ENCODE measurements at places on chromosomes 7 and 10.

DNA sequence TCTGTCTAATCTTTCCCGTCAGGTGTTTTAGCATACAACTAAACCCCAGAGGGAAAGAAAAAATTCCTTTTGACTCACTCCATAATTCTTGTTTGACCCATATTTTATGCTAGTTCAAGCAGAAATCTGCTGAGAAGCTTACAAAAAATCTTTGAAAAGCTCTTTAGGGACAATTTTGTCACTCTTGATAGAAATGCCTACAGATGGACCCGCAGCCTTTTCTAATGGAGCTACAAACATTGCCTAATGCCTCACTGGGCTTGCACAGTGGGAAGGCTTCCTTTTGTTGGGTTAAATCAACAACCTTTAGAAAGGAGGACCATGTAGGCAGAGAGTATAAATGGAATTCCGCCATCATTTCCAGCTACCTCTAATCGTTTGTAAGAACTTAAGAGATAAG is 344.5 kb downstream of the PCLO start:
- no peak for DNase-seq

GRCh38 chr10:58697691-58698090 is 185.0 kb downstream of the BICC1 start:
- DNase-seq: no peak

DNA sequence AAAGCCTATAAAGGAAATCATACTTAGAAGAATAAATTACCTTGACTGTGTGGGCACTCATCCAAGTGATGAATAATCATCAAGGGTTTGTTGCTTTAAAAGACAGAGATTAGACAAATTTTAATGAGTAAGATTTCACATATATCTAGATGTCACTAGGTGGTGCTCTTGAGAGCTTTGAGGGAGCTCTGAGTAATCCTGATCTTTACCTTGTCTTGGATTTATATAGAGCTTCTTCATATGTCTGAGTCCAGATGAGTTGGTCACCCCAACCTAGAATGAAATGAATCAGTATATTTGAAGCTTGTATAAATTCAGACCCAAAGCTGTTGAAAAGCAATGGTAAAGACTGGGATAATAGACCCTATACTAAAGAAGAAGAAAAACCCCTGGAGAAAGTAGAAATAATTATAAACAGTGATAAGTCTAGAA is 3.7 kb downstream of the AGR2 start:
- no peak for DNase-seq

GRCh38 chr10:123608047-123608446 is 58.1 kb upstream of the GPR26 start:
- no peak for DNase-seq

- DNase-seq: no peak
Observed at GRCh38 chr7:77693830-77694583, 2.3 kb upstream of the RSBN1L start.

GRCh38 chr10:125707541-125708468 is 11.7 kb upstream of the EDRF1 start:
- DNase-seq: no peak

GRCh38 chr10:57008189-57008588 is 647.1 kb upstream of the ZWINT start:
- no peak for DNase-seq
